ENCODE measurements at places on chromosomes 4 and X. TPM values are rescaled to one million over a fixed set of nuclear protein-coding genes. Genes with fewer than 3 reads are reported as not detected.

GRCh38 chrX:53244610-53245009 is 19.6 kb upstream of the KDM5C start:
- H3K36me3 ChIP-seq = no peaks in the 10 kb centered on the region
- no peak for DNase-seq
- H3K27me3 ChIP-seq = no peaks in the 10 kb centered on the region
- no peak overlapping the region for H3K27ac ChIP-seq
- H3K4me3 ChIP-seq = no peak overlapping the region

DNA sequence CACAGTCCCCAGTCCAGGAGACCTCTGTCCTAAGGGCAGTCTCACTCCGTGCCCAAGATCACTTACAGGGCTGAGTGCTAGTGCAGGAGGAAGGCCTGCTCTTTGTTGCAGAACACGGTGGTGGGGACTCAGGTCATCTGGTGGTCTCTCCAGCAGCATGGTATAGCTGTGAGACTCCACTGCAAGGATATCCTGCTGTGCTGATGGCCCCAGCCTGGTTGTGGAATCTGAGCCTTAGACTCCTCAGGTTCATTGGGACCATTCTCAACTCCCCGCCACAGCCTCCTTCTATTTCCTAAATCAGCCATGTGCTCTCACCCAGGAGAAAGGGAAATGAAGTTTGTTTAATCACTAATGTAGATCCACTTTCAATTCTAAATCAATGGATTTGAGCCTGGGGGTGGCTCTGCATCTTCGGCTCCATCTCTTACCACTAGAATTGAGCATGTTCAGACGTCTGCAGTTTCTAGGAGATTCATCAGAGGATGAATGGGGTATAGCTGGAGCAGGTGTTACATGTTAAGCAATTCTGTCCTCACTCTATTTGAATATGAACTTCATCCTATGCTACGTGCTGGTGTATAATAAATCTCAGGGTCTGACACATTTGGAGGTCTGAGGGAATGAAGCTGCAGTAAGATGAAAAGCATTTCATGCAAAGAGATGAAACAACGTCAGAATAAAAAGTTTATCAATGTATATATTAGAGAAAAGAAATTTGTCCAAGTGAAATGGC is 189.2 kb downstream of the MGST2 start:
- no peaks in the 10 kb centered on the region for H3K4me1 ChIP-seq
- no peak overlapping the region for H3K27ac ChIP-seq
- no peaks in the 10 kb centered on the region for H3K27me3 ChIP-seq
- H3K36me3 ChIP-seq = no peaks in the 10 kb centered on the region
- H3K4me3 ChIP-seq = no peak overlapping the region

- H3K27ac ChIP-seq = no peak overlapping the region
- no peaks in the 10 kb centered on the region for H3K36me3 ChIP-seq
- no peaks in the 10 kb centered on the region for H3K4me1 ChIP-seq
- DNase-seq = no peak
These were observed 58.0 kb upstream of the EGFL6 start for GRCh38 chrX:13511241-13511943.

DNA sequence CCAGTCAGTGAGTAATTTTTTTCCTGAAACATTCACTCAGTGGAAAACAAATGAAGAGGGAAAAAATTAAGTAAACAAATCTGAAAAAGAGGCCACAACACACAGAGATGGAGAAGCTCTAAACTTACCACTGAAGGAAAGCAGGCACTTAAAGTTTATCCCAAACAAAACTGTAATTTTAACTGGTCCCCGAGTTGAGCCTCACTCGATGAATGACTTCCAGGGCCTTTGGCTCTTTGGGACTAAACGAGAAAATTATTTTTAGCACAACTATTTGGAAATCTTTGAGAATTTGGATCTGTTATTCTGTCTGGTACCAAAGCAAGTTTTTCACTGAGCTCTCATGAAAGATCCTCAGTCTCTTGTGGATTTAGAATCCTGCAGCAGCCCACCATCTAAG is at the start of gene C1QTNF7:
Gene C1QTNF7 (plus strand): TSS at position 333 of the 400 bp plus-strand sequence. CDS start 7,711 bp downstream, outside the sequence.
- H3K4me3 ChIP-seq = no peak within 1 kb of the TSS
- H3K4me1 ChIP-seq = no peaks in the 10 kb centered on the region
- peak within 1 kb of the TSS; percentile 31 for H3K27ac ChIP-seq

DNA sequence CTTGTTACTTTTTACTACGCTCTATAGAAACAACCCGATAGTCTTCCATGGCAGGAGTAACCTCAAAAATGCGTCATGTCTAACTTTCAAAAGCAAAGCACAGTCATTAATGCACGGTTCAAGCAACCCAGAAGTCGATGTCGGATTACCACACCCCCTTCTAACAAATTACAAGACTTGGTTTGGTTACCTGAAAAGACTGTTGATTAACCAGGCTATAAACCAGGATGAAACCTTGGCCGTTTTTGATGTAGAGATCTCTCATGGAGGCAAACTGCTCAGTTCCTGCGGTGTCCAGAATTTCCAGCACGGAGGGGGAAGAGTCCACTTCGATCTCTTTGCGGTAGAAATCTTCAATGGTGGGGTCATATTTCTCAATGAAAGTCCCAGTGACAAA is 2.4 kb downstream of the RAP2C start:
- H3K4me3 ChIP-seq = peak overlapping the region; percentile 89
- H3K27me3 ChIP-seq = no peaks in the 10 kb centered on the region
- H3K27ac ChIP-seq = peak overlapping the region; percentile 98

DNA sequence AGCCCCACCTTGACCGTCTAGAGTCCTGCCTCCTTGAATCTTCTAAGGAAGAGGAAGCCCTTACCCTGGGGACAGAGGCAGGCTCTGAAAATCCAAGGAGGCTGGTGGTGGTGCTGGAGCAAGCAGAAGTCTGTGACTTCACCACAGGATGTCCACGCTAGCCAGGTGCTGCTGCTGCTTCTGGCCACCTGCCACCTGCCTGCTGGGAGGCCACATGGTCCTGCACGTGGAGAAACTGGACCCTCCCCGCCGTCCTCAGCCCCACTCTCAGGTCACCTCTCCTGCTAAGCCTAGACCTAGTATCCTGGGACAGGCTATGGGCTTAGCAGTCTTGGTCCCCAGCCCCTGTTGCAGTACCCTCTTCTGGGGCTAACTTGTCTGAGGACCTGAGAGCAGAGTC is 15.8 kb downstream of the TMEM31 start:
- no peaks in the 10 kb centered on the region for H3K36me3 ChIP-seq
- DNase-seq = no peak
- H3K4me1 ChIP-seq = no peaks in the 10 kb centered on the region
- no peak overlapping the region for H3K27ac ChIP-seq

DNA sequence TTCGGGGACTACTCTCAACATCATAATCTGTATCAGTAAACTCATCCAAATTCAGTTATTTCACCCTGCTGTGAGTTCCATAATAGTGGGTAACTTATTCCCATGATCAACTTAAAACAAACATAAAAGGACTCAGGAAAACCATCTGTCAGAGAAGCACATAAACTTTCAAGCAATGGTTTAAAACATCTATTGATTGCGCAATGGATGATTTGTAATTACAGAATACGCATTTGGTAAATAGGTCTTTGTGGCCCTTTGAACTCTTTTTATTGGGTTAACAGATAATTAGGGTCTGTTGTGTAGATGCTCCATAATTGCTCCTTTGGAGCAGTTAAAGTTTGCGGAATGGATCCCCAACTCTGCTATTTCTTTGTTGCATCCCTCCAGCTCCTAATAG is 115.3 kb downstream of the KIT start:
- H3K4me3 ChIP-seq = no peak overlapping the region
- H3K36me3 ChIP-seq = no peaks in the 10 kb centered on the region
- no peak for DNase-seq
- H3K4me1 ChIP-seq = no peaks in the 10 kb centered on the region

- H3K4me3 ChIP-seq = no peak overlapping the region
- H3K27me3 ChIP-seq = no peaks in the 10 kb centered on the region
- no peak for DNase-seq
- peaks cover 24% of the 10 kb centered on the region for H3K4me1 ChIP-seq
These were observed 1.2 kb upstream of the UBA6 start for GRCh38 chr4:67702166-67702565.

Gene SPATA18
- total RNA-seq = 1.1 TPM

Gene PALLD
- 1,136 TPM for total RNA-seq

Gene AMELX
- total RNA-seq = not detected

DNA sequence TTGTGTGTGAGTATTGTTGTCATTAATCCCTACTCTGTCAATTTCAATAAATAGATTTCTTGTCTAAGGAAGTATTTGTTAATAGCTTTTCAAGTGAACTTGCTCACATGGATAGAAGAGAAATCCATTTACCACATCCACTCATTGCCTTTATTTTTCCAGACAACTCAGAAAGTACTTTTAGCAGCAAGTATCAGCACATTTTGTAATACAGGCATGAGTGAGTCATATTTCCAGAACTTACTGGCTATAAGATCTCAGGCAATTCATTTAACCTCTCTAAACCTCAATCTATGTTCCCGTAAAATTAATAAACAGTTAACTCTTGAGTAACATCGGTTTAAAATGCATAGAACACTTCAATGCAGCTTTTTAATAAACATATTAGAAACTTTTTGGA is 317.9 kb upstream of the PCDH7 start:
- no peaks in the 10 kb centered on the region for H3K36me3 ChIP-seq
- no peak overlapping the region for H3K27ac ChIP-seq
- no peak for DNase-seq
- H3K27me3 ChIP-seq = no peaks in the 10 kb centered on the region
- H3K4me3 ChIP-seq = no peak overlapping the region

Gene MAGEB1
- not detected for total RNA-seq

Gene PRRG3
- 2.0 TPM for total RNA-seq

DNA sequence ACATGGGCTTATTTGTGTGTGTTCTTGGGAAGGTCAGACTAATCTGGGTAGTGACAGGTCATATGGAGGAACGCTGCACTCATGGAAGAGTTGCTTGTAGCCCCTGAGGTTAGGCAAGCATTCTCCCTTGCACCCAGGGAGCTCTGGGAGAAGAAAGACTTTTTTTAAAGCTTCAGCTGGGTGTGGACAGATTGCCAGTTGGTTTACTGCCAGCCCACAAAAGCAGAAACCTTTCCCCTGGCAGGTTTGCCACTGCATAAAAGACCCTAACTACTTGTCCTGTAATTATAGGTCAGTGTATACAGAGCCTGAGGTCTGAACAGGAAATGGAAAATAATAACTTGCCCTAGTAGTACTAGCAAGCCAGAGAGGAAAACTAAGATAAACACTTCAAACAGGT is 7.4 kb upstream of the NFKB1 start:
- no peaks in the 10 kb centered on the region for H3K27me3 ChIP-seq
- no peak for DNase-seq
- H3K27ac ChIP-seq = no peak overlapping the region
- no peaks in the 10 kb centered on the region for H3K4me1 ChIP-seq
- no peaks in the 10 kb centered on the region for H3K36me3 ChIP-seq
- H3K4me3 ChIP-seq = no peak overlapping the region

Gene SNCA
- total RNA-seq = 3.3 TPM

DNA sequence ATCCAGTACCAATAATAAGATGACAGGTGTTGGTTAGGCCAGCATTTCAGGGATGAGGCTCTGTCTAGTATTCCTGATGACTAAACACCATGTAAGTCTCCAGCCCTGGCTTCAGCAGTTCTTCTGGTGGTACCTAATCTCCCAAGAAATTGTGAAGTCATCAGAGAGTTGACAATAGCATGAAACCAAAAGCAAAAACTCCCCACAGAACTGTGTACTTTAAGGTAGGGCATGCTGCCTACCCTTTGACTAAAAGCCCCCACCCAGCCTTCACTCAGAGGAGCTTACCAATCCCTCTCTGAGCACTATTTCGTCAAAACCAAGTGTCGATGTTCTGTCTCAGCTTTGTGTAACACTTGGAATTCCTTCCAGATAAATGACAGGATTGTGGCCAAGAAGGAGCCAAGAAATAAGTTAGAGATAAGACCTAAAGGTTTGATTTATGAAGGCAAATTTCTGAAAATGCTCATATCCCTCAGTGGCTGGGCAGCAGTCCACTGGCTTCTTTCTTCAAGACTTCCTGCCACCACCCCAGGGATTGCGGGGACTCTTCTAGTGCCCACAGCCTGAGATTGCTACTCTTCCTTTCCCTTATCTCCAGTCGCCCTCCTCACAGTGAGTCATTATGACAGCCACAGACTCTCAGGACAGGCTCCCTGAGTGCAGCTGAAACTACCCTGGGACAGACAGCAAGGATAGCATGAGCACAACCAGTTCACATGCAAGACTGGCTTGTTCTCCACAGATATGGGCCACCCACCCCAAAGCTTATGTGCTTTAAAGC is 67.3 kb upstream of the LHFPL1 start:
- no peaks in the 10 kb centered on the region for H3K27me3 ChIP-seq
- no peaks in the 10 kb centered on the region for H3K36me3 ChIP-seq
- no peak for DNase-seq
- no peaks in the 10 kb centered on the region for H3K4me1 ChIP-seq
- no peak overlapping the region for H3K27ac ChIP-seq

Gene NR3C2
- 23.0 TPM for total RNA-seq

DNA sequence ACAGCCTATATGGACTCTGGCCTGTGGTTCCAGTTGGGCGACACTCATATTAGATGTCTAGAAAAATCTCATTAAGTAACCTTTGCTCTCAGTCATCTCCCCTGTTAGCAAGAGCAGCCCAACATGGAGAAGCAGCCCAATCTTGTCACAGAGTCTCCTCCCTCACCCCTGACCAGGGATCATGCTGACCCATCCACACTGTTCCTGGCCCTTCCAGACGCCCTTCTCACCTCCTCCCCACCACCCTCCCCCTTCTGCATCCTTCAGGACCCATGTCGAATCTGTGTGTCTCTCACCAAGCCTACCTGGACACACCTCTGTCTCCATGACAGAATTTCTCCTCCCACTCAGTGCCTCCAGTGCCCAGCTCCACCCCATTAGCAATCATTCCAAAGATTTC is 190.1 kb downstream of the STIM2 start:
- no peaks in the 10 kb centered on the region for H3K36me3 ChIP-seq
- no peak overlapping the region for H3K27ac ChIP-seq
- no peak overlapping the region for H3K4me3 ChIP-seq
- H3K4me1 ChIP-seq = peaks cover 4% of the 10 kb centered on the region
- DNase-seq = no peak
- H3K27me3 ChIP-seq = peaks cover 24% of the 10 kb centered on the region

- H3K27ac ChIP-seq = no peak overlapping the region
- no peak overlapping the region for H3K4me3 ChIP-seq
- H3K27me3 ChIP-seq = no peaks in the 10 kb centered on the region
- no peaks in the 10 kb centered on the region for H3K36me3 ChIP-seq
- no peak for DNase-seq
These were observed 85.4 kb upstream of the PACRGL start for GRCh38 chr4:20614816-20615215.

GRCh38 chrX:106802388-106803275 is at the start of gene TBC1D8B:
Gene TBC1D8B (plus strand): TSS chrX:106802673. CDS start chrX:106802854, 181 bp downstream.
- peak; percentile 85 for DNase-seq
- no peaks in the 10 kb centered on the region for H3K36me3 ChIP-seq
- peak within 1 kb of the TSS; percentile 70 for H3K4me3 ChIP-seq
- H3K27ac ChIP-seq = no peak within 1 kb of the TSS
- H3K4me1 ChIP-seq = peaks cover 7% of the 10 kb centered on the region

DNA sequence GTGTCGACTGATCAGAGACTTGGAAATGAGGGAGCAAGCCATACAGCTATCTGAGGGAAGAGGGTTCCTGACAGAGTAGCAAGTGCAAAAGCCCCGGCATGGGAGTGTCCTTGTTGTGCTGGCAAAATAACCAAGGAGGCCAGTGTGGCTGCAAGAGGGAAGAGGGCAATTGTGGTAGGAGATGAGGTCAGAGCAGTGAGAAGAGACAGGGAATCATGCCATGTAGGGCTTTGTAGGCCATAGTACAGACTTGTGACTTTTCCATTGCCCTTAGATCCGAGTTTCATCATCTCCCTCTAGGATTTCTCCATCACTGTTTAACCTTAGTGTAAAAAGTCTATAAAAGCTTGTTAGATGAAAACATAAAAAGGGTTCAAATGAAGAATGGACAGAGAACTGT is 76.2 kb downstream of the DOCK11 start:
- no peak overlapping the region for H3K27ac ChIP-seq
- no peak overlapping the region for H3K4me3 ChIP-seq
- H3K36me3 ChIP-seq = no peaks in the 10 kb centered on the region
- no peaks in the 10 kb centered on the region for H3K4me1 ChIP-seq
